ENCODE measurements at places on chromosomes 3 and 15.

- peak; percentile 45 for DNase-seq
These were observed 9.1 kb upstream of the HPS3 start for GRCh38 chr3:149120051-149120972.

DNA sequence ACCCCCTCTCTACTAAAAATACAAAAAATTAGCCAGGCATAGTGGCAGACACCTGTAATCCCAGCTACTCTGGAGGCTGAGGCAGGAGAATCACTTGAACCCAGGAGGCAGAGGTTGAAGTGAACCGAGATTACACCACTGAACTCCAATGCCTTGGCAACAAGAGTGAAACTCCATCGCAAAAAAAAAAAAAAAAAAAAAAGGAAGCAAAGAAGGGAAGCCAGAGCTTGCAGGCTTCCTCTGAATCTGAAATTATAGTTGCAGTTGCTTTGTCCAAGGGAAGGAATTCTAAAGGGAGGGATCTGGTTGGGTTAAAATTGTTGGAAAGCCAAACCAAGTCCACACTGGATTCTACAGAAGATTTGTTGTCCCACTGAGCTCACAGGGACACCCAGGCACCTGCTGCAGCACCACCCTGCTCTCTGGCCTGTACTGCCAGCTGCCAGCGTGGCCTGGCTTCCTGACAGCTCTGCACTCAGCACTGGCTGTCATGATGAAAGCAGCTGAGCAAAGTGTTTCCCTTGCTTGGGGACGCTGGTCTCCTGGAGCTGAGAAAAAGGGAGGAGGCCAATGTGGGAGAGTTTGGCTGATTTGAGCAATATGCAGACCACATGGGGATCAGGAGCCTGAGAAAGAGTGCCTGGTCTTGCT lies 88.8 kb upstream of the HES1 start:
- peak; percentile 14 for DNase-seq

DNA sequence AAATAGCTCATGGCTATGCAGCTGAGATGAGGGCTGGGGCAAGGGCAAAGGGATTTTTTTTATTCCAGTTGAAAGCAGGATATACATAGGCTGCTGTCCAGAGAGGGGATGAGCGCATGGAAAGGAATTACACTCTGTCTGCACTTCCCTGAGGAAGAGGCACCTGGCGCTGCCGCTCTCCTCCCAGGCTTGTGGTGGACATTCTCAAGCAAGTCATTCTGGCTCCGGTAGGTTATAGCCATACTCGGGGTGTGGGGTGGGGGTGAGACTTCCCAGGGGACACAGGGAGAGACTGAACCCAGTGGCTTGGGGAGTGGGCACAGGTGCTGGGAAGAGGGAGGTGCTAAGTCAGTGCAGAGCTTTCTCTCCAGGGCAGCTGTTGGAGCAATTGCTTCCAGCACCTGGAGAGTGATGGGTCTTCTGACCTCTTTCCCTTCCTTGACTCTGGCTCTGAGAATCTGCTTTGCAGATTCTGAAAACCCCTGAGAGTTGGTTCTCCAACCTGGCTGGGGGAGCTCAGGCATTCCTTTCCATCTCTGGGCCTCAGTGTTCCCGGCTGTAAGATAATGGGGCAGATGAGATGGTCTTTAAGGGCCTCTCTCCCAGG lies 24.3 kb downstream of the CYP8B1 start:
- DNase-seq, result no peak

- DNase-seq, result no peak
These were observed 260.9 kb downstream of the NEK10 start for GRCh38 chr3:27108322-27108721.

- no peak for DNase-seq
These were observed 54.2 kb downstream of the GRIP2 start for GRCh38 chr3:14485981-14486380.

- DNase-seq, result no peak
These were observed 65.3 kb downstream of the FLNB start for GRCh38 chr3:58073301-58074108.

DNA sequence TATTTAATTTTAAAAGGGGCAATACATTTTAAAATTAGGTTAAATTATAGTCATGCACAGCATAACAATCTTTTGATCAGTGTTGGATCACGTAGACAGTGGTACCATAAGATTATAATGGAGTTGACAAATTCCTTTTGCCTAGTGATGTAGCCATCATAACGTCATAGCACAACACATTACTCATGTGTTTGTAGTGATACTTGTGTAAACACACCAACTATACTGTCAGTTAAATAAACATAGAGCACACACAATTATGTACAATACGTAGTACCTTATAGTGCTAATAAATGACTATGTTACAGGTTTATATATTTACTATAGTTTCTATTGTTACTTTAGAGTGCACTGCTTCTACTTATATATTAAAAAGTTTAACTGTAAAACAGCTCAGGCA lies 31.2 kb downstream of the FOXB1 start:
- DNase-seq, result peak; percentile 34

DNA sequence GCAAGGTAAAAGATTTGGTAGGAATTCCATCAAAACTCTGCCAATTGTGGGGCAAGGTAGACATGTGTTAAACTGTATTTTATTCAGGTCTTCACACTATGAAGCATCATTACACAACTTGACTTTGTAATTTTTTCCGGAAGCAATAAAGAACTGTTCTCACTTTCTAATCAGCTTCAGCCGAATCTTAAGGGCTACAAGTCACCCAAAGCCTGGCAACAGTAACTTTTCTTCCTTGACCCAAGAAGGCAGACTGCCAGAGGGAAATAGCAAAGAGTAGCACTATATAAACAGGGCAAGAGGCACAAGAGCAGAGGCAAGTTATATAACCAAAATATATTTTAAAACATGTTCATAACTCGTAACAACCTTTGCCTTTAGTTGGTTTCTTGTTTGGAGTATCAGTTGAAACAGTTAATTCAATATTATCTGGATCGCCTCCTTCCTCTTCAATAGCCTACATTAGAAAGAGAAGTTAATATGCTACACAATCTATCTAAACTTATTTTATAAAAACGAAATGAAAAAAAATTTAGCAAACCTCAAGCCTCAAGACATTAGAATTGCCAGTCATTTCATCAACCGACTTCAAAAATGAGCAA lies 1.4 kb downstream of the SLTM start:
- no peak for DNase-seq

- no peak for DNase-seq
These were observed 97.9 kb upstream of the UNC13C start for GRCh38 chr15:53880357-53880756.

- no peak for DNase-seq
These were observed 139.2 kb downstream of the ATP8B4 start for GRCh38 chr15:49979705-49980382.

- no peak for DNase-seq
These were observed 77.1 kb downstream of the SLC25A26 start for GRCh38 chr3:66297900-66298299.

DNA sequence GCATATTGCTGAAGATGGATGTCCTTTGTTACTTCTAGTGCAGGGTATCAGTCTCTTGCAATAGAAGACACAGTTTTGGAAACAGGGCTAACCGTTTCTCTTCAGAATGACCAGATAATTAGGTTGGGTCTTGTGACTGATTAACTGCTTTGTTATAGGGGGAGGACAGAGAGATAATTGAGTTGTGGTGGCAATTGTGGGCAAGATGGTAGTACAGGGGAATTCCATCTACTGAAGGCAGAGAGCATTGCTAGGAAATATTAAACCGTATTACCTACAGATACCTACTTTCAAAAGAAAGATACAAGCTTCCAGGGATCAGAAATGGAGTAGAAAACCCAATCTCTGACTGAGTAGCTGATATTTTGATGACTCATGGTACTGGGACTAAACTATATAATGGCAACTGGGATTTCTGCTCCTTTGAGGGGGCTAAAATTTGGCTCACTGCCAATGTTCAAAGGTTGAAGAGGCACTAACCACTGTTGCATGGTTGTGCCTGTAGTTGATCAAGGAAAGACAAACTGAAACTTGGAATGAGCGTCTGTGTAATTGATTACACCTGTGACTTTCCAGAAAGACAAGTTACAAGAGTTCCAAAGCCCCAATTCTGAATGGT lies 4.2 kb downstream of the PRR23B start:
- no peak for DNase-seq

DNA sequence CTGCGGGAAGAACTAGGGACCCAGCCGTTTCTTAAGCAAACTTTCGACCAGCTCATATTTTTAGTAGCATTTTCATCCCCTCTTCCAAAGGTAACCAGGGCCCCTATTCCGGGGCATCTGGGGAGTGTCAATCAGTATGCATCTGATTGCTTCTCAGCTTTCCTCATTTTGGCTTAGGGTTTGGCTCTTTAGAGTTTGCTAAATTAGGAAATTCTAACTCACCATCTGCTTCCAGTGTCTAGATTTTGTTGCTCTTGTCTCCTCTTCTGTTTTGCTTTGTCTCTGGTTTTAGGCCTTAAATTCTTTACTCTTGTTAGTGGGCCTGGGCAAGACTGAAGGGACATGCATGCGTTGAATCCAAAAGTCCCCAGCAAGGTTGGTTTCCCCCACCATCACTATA lies 9.6 kb upstream of the ABTB1 start:
- no peak for DNase-seq

GRCh38 chr3:113278599-113278955 lies 67.2 kb downstream of the BOC start:
- DNase-seq, result no peak

DNA sequence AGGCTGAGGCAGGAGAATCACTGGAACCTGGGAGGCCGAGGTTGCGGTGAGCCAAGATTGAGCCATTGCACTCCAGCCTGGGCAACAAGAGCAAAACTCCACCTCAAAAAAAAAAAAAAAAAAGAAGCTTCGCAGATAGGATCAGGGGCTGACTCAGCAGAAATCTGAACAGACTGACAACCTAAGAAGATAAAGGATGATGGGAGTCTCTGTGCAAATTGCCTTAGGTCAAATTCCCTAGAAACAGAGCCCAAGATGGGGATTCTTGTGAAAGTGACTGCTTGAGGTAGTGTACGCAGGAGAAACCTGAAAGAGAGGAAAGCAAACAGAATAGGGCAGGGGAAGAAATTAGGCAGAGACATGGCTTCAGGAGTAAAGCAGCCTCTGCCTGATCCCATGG lies 160.8 kb upstream of the LRIG1 start:
- DNase-seq, result no peak

DNA sequence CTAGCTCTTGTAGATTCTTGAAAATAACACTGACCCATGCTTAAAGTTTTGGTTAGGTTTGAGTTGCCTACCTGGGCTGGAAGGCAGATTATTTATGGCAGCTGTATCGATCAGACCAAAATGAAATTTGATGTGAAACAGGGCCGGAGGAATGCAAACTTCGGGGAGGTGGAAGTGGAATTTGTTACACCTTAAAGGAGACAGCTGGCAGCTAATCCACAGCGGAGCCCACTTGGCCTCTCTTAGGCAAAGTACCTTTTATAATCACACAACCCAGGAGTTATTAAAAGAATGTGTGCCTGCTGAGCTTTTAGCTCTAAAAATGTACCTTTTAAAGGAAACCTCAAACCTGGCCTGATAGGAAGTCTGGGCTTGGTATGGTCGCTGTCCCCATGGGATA lies 250.9 kb upstream of the TPM1 start:
- DNase-seq, result no peak

DNA sequence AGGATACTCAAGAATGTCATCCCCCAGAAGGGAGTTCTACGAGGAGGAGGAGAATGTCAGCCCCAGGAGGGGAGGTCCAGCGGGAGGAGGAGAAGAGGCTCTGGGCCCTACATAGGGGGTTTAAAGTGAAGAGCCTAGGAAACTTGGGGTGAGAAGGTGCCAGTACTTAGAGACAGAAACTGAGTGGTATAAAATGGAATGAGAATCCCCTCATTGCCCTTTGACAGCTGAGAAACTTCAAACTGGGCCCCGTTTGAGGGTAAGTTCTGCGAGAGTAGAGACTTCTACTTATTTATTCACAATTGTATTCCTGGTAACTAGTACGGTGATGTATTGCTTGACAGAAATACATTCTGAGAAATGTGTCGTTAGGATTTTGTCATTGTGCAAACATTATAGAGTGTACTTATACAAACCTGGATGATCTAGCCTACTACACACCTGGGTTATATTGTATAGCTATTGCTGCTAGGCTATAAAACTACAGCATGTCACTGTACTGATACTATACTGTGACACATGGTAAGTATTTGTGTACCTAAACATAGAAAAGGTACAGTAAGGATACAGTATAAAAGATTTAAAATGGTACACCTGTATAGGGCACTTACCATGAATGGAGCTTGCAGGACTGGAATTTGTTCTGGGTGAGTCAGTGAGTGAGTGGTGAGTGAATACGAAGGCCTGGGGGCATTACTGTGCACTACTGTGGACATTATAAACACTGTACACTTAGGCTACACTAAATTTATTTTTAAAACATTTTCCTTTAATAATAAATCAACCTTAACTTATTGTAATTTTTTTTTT lies 62.0 kb downstream of the TSC22D2 start:
- DNase-seq, result no peak

DNA sequence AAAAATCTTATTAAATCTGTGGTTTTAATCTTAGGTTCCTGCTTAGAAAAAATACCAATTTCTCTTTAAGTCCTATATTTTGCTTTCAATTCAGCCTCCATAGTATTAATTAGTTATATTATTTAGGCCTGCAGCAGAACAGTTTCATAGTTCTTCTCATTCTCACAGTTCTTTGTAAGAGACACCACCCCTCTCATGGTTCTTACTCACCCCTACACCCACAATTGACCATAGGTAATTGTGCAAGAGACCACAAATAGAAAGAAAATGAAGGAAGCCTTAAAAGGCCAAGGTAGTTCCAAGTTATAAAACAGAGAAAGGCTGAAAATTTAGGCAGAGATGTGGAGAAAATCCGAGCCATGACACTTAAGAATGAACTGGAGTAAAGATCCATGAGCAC lies 415.3 kb downstream of the TIGIT start:
- DNase-seq, result no peak

DNA sequence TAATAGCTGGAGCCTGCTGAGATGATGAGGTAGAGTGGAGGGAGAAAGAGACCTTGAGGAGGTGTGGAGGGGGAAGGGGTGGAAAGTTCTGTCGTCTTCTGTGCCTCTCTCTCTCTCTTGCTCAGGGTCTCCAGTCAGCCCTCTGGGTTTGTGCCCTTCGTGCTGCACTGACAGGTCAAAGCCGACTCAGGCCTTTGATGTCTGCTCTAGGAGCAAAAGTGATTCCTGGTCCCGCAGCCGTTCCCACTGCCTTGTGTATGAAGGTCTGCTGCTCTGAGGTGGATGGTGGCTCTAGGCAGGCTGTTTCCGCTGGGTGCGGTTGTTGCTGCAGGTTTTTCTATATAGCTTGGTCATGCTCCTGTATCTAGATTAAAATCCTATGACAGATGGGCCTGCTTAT lies 89.4 kb downstream of the IGF1R start:
- no peak for DNase-seq

GRCh38 chr15:52150871-52151270 lies 38.3 kb upstream of the BCL2L10 start:
- DNase-seq, result no peak

- DNase-seq, result no peak
These were observed 53.7 kb downstream of the DLG1 start for GRCh38 chr3:197244751-197245150.

- no peak for DNase-seq
These were observed 11.4 kb downstream of the ACTC1 start for GRCh38 chr15:34783991-34784390.

Data from SHP77 treated with DMSO at 0.1 percent for 48 hours (cell line).